ENCODE measurements at places on chromosomes 7 and 10.

GRCh38 chr7:136523571-136523970 is 344.9 kb upstream of the CHRM2 start:
- no peak for DNase-seq

DNA sequence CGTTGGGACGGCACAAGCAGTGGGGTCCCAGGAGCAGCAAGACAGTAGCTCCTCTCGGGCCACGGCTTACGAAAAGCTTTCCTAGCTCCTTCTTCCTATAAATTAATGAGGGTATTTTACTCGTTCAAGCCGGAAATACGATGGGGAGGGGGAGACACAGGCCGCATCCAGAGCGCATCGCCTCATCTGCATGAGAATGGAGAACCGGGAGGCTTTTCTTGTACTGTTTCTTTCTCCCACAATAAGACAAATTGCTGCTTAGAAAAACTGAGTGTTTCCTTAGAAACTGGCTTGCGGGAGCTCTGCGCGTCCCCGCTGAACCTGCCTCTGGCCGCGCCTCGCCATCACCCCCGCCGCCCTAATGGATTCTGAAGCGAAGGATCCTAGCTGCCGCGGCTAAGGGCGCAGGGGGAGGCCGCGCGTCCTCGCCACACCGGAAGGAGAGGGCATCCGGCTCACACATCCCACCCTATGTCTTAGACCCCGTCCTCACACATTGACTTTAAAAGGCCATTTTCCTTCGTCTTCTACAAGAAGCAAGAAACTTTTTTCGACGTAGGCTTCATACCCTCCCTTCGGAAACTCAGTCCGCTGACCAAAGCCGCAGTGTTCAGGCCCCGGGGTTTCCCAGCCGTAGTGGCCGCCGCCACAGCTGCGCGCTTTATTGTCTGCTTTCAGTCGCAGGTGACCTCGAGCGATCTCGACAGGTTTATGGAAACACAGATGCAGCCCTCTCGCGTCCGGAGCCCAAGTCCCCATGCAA is 8.8 kb downstream of the NXPH1 start:
- DNase-seq: no peak

- no peak for DNase-seq
Measured at GRCh38 chr7:1103009-1103788, 15.3 kb downstream of the GPER1 start.

DNA sequence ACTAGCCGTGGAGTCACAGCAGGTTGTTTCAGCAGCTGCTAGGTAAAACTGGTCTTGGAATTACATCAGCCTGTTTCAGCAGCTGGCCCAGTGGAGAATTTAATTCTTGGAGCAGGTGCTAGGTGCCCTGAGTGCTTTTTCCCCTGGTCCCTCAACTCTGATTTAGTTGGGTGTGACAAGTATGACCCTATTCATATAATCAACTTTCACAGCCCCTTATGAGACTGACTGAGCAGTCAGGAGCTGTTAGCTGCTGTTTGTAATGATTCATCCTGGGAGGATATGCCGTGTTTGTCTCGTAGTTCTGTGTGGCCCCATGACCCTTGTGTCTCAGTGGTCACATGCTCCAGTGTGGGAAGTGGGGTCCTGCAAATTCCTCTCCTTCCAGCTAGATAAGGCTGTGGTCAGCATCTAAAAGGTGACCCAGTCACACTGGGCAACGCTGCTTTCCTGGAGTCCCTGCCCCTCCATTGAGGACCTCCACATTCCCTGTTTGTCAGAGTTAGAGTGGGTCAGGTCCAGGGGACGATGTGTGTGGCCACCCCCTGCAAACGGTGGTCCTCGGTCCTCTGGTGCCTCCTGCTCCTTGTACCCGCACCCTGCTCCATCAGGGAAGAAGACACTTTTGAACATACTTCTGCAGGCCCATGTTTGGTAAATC is 28.3 kb downstream of the TBATA start:
- DNase-seq: peak; percentile 41

DNA sequence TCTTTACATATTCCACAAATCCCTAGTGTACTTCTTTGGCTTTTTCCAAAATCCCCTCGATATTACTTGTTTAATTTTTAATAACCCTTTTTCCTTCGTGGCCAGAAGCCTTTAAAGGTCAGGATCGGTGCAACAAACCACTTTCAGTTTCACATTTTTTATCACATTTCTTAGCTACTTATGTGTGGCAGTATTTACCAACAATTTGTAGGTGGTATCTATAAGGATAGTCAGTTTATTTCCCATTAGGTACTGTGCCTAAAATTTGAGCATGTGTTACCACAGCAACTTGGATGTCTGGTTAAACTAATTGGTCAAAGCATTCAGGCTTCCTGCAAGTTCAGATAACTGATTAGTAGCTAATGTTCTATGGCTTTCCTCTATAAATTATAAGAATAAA is 104.9 kb downstream of the CDK14 start:
- DNase-seq: no peak

DNA sequence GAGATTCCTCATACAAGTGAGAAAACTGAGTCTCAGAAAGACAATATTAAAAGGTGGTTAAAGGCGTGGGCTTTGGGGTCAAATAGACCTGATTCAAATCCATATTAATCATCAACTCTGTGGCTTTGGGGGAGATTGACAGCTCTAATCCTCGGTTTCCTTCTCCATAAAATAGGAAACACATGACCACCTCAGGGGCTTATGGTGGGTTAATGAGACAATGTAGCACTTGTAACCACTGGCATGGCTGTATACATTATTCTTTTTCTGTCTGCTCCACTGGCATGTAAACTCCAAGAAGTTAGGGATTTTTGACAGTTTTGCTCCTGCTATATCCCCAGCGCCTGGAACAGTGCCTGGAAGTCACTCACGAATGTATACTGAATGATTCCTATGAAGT is 120.8 kb upstream of the GAD2 start:
- DNase-seq: no peak

DNA sequence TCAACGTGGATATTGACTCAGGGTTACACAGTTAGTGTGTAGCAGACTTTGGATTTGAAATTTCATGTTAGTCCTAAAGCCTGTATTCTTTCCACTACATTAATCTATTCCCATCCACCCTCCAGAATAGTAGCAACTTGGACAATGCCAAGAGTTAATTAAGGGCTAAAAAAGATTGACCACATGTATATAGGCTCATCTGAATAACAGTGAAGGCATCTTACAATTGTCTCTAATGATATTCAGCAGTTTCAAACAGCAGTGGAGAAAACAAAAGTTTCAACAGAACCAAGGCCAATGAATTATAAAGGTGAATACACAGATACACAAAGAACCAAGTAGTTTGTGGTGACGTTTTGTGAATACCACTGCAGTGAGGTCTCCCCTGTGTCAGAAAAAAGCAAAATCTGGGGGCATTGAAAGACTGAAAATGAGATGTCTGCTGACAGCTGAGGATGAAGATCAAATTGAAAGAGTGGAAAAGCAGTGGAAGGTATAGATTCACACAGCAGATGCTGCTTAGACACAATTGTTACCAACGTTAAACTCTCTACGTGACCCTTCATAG is 202.8 kb downstream of the SEMA3E start:
- DNase-seq: no peak

GRCh38 chr10:100970076-100970913 is 991 bp downstream of the SEMA4G start:
- DNase-seq: peak; percentile 62

- DNase-seq: no peak
Measured at GRCh38 chr7:109821156-109821555, 1251.5 kb downstream of the DNAJB9 start.

DNA sequence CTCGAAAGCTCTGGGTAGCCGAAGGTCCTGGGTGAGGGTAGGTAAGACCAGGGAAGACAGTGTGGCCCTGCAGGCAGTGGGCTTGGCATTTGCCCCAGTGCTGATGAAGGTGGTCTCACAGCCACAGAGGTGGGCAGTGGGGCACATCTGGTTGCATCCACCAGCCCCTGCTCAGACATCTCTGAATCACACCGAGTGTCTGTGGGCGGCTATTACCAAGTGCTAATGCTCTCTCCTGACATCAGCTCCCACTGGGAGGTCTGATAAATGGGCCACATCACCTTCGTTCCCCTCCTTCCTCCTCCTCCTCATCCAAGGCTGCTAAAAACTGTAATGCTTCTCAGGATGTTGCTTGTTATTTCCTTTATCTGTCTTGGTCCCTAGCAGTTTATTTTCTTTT is 330.9 kb upstream of the COBL start:
- no peak for DNase-seq

- no peak for DNase-seq
Measured at GRCh38 chr7:49775065-49775948, 1.9 kb downstream of the VWC2 start.

- no peak for DNase-seq
Measured at GRCh38 chr7:36219429-36219828, 66.4 kb downstream of the EEPD1 start.

DNA sequence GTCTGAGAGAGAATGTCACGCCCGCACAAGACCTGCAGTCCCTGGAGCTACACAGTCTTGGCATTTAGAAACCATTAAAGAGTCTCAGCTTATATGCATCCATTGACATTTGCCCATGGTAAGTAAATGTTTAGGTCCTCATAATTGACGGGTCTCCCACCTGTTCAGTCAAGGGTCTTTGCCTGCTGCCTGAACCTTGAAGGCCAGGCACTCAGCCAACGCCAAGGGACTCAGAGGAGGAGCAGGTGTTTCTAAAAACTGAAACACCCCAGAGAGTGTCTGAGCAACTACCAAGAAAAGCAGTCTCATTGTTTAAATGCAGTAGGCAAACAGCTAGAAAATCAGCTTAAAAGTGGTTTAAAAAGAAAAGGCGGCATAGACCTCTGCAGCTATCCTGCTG is 264.7 kb upstream of the AKR1E2 start:
- no peak for DNase-seq

DNA sequence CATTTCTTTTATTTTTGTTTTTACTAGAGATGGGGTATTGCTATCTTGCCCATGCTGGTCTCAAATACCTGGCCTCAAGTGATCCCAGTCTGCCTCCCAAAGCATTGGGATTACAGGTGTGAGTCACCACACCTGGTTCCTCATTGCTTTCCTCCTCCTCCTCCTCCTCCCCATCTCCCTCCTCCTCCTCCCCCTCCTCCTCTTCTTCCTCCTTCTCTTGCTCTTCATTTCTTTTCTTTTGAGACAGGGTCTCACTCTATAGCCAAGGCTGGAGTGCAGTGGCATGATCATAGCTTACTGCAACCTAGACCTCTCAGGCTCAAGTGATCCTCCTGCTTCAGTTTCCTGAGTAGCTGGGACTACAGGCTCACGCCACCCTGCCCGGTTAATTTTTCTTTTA is 22.2 kb downstream of the LRRC20 start:
- no peak for DNase-seq
